COR-L47 (cell line): ENCODE measurements at places on chromosomes 7 and 10.
A peak's percentile ranks its signal among the peaks of the same experiment; 100 is the strongest.

GRCh38 chr7:12386313-12386740 lies 17.3 kb downstream of the VWDE start:
- peak; percentile 54 for DNase-seq

- DNase-seq, result no peak
Observed at GRCh38 chr7:49639808-49640207, 133.6 kb upstream of the VWC2 start.

DNA sequence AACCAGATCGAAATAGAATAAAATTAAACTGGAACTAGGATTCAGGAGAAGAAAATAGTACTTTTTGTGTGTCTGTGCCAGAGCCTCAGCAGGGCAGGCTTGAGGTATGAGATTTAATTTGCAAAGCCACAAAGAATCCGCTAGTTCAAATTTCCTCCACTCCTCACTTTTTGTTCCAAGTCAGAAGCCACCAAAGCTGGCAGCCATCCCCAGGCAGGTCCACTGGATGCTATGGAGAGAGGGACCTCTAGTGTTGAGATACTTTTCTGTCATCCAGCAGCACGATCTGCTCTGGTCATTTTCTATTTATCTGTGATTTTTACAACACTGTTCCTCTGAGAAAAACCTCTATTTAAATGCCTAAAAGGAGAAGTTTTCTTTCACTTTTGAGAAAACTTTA lies 147.9 kb upstream of the FRMD4A start:
- DNase-seq, result peak; percentile 53

DNA sequence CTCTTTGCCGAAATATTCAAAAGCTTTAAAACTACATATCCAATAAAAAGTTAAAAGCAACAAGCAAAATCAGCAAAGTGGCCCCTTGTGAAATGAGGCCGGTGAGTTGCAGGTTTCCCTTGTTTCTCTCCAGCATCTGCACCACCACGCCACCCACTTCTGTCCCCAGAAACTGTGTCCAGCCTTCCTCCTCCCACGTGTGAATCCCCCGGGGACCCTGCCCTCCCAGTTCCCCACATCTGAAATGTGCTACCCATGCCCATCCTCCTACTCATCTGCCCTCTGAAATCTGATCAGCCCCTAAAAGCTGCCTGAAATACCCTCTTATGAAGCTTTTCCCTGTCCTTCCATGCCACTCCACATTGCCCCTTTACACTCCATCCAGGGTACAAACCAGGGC lies 3.8 kb downstream of the ALOX5 start:
- DNase-seq, result no peak
